Femur (tissue), 1 donor: ENCODE measurements at places on chromosomes 13 and 19.

DNA sequence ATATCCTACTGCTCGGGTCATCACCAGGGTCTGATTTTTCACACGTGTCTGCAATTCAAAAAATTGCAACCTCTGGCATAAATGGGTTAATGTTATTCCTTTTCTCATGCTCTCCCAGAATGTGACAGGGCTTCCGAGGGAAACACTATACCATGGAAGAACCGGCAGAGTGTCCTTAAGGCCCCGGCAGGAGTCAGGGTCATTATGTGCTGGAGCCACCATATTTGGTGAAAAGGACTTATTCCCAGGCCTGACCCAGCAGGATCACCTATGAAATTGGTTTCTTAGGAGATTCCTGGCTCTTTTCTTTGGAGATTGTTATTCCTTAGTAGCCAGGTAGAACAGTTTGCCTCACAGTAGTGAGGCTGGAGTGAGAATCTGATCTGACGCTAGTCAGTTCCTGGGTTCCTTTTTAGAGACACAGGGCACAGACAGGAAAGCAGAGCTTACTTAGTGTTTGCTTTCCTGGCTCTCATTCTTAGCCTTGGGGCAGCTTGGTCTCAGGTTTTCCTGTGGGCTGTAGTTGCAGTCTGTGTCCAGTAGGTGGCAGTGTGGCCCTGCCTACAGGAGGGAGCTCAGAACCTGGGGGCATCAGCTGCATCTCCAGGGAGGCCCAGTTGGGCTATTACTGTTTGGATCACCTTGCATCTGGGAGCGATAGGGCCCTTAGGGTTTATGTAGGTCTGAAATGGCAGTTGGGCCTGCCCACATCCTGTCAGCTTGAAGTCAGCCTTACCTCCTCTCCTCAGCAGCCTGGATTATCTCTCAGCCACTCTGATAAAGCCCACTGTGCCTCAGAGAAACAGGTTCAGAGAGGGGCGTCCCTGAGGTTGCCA, 12.4 kb downstream of the SNRNP70 start:
- peak; percentile 80 for DNase-seq

DNA sequence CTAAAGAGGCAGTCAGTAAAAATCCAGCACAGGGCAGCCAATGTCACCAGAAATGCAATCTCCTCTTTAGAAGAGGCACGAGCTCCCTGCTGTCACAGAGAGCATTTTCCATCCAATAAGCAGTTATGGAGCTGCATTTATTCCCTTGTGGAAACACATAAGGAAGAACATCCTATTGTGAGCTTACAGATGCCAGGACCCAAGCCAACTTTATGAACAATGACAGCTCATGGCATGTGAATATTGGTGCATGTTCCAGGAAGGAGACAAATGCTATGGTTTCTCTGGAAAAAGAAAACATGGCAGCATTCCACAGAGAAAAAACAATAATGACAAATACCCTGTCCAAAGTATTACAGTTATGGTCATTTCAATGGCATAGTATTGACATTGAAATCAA, 955.6 kb downstream of the UQCRFS1 start:
- no peak for DNase-seq

DNA sequence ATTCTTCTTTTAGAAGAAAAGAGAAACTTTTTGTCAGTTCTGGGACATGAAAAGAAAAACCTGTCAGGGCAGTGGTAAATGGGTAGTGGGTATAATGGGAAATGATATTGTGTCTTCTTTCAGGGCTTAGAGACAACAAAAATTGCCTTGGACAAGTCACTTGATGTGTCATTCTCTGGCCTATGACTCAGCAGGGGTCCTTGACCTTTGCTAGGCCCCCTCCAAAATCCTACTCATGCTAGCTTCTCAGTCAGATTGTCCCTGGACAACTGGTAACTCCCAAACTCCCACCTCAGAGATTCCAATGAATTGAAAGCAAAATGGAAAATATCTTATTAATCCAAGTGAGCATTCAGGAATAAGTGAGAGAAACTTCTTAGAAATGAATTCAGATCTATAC, 258.8 kb upstream of the SPRY2 start:
- no peak for DNase-seq

- no peak for DNase-seq
Measured at GRCh38 chr19:35404879-35405622, 34.2 kb downstream of the GPR42 start.

DNA sequence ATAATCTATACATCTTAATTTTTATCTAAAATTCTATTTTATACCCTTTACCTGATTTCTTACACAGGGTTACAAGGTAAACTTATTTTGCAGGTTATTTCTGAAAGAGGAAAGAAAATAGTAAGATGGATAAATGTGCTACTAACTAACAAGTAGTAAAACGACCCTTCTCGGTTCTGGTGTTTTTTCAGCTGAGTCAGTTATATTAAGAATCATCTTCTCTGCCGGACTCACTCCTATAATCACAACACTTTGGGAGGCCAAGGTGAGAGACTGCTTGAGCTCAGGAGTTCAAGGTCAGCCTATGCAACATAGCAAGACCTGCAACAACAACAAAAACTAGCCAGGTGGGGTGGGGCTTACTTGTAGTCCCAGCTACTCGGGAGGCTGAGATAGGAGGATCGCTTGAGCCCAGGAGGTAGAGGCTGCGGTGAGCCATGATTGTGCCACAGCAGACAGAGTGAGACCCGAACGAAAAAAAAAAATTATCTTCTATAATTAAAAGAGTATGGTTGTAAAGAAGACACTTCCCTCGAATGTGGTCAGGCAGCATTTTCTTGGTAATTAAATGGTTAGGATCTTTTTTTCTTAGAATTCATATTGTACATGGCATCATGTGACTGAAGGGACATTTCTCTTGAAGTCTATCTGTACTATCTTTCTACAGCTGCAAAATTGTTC, 27.9 kb upstream of the RCBTB2 start:
- DNase-seq = no peak

- no peak for DNase-seq
Measured at GRCh38 chr13:59700281-59700680, 463.4 kb downstream of the DIAPH3 start.

DNA sequence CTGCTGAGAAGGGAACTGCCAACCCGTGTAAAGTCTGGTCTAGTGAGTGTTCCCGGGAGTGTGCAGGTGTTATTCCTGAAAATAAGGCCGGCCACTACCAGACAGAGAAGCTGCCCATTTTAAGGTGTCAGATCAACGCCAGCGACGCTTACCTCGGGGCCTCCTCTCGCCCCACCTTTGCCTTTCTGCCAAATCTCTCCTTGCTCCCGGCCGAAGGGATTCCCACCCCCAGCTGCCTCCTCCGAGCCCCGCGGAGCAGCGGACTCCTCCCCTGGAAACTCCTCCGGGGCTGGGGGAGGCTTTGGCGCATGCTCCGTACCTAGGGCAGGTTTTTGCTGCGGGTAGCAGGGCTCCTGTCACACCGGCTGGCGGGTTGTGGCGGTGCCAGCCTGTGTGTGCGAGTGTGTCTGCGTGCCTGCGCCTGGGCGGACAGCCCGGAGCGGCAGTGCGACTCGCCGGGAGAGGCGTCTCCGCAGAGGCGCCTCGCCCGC, at the start of gene HS6ST3:
TSS of gene HS6ST3 (plus strand) at position 359 of the 491 bp plus-strand sequence.
- peak; percentile 23 for DNase-seq

DNA sequence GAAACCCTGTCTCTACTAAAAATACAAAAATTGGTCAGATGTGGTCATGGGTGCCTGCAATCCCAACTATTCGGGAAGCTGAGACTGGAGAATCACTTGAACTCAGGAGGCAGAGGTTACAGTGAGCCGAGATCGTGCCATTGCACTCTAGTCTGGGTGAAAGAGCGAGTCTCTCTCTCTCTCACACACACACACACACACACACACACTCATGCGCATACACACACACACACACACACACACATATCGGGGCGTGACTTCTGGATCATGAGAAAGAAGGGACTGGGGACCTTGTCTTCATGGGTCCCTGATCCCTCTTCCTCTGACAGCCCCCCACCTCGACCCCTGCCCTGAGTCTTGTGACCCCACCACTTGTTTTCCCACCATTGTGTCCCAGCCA, 11.8 kb upstream of the SDHAF1 start:
- DNase-seq = no peak

DNA sequence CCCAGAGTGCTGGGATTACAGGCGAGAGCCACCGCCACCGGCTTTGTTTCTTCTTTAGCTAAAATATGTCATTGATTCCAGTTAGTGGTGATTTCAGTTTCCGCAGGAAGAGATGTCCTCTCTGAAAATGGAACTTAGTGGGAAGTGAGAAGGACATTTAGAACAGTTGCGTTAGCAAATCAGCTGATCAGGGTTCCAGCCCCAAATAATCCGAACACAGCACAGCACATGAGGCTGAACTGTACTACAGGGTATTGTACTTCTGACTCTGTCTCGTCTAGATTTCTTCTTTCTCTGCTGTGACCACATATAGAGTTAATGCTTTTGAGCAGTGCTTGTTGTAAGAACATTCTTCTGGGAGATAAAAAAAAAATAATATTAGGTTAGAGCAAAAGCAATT, 314.4 kb downstream of the MYO16 start:
- DNase-seq = no peak

DNA sequence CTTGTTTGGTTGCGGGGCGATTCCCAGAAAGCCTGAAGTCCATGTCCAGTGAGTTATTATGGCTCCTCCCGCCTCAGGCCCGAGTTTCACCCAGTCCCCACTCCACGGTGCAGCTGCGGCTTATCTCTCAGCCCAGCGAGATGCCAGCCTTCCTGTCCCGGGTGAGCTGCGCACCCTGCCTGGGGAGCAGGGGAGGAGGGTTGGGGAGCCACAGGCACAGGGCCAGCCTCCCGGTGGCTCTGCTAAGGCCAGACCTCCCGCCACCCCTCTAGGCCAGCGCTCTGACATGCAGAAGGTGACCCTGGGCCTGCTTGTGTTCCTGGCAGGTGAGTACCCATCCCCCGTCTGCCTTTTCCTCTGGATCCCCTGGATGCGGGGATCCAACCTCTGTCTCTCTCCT, 3.5 kb downstream of the FXYD3 start:
- no peak for DNase-seq

DNA sequence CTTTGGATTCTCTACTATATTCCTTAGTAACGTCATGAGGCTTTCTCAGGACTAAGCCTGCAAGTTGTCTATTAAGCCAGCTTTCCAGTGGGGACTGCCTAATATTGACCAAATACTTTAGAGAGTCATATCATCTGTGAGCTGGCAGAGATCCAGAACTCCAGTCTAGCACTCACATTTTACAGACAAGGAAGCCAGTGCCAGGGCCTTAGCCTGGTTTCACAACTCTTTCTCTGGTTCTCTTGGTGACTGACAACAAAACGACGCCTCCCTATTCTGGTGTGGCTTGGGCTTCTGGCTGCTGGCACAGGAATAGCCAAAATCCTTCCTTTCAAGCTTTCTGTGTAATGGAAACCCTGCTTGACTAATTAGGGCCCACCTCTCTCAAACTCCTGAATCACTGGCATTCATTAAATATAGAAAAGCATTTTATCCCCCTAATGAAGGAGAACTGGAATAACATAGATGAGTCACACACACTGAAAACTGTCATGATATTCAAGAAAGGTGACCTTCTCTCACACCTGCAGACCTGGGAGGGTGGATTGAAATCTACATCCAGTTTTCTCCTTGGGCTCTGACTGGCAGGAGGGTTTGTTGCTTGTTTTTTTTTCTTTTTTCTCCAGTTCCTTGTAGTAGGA, 75.2 kb upstream of the UBL3 start:
- DNase-seq = peak; percentile 69

- DNase-seq = no peak
Measured at GRCh38 chr13:64255988-64256387, 2840.3 kb upstream of the PCDH20 start.

DNA sequence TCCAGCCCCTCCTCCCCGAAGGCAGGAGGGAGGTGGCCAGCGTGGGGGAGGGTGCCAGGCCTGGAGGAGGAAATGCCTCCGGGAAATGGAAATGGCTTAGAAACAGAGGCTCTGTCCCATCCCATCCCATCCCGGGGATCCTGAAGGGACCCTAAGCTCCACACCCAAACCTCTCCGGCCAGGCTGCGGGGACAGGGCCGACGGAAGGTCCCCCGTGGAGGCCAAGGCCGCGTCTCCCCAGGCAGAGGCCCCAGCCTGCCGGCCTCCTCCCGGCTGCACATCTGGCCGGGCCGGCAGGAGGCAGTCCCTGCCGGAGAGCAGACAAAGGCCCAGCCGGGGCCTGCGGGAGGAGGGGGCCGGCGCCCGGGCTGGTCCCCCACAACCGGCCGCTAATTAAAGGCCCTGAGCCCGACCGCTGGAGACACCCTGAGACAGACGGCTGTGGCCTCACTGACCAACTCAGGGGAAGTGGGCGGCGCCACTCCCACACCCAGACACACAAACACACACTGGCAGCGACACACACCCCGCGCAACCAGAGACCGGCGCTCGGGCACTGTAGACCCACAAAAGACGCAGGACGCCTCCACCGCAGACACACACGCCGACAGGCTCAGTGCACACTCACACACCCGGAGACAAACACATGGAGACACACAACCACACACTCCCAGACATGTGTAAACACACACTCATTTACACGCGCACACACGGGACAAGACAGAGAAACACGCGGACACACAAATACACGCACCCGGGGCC, 1.1 kb downstream of the ADAMTS10 start:
- peak; percentile 85 for DNase-seq

GRCh38 chr13:30257468-30258099, 49.8 kb downstream of the KATNAL1 start:
- DNase-seq = no peak

- no peak for DNase-seq
Measured at GRCh38 chr19:7997809-7998480, 7.5 kb downstream of the ELAVL1 start.

- peak; percentile 63 for DNase-seq
Measured at GRCh38 chr19:35126624-35126959, 8.3 kb downstream of the LGI4 start.

DNA sequence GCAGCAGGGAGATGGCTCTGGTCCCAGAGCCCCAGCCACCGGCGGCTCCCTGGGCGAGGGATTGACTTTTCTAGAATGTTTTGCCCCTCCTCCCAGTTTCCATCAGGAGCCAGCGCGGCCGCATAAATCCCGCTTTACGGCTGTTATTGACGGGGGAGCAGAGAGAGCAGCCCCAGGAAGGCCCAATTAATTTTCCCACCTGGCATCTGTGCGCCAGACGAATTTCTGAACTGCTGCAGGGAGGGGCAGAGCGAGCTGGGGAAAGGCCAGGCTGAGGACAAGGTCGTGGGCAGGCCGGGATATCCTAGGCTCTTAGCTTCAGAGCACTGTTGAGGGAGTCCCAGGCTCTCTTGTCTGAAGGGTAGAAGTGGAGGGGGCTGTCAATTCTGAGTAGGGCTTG, 24.7 kb downstream of the ZNRF4 start:
- no peak for DNase-seq

GRCh38 chr19:17340302-17340870, 3.0 kb downstream of the GTPBP3 start:
- peak; percentile 45 for DNase-seq

GRCh38 chr19:15173746-15174404, 26.9 kb downstream of the NOTCH3 start:
- no peak for DNase-seq

DNA sequence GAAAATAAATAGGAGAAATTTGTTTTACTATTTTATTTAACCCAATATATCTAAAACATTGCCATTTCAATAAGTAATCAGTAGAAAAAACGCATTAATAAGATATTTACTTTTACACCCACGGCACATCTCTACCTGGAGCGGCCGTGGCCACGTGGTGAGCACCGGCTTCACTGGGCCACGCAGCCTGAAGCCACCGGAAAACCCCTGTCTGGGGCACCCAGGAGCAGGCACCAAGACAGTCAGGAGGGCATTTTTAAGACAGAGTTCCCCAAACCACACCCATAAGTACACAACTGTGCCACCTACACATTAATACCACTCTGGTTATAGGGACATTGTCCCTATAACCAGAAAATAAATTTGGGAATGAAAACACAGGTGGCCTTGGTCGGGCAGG, 80.9 kb downstream of the SPACA7 start:
- no peak for DNase-seq

- DNase-seq = peak; percentile 37
Measured at GRCh38 chr19:58229255-58229639, 533 bp downstream of the ZNF544 start.

- no peak for DNase-seq
Measured at GRCh38 chr19:46410205-46411087, 2.9 kb downstream of the CCDC8 start.
